ENCODE measurements at places on chromosomes 3 and 15.

DNA sequence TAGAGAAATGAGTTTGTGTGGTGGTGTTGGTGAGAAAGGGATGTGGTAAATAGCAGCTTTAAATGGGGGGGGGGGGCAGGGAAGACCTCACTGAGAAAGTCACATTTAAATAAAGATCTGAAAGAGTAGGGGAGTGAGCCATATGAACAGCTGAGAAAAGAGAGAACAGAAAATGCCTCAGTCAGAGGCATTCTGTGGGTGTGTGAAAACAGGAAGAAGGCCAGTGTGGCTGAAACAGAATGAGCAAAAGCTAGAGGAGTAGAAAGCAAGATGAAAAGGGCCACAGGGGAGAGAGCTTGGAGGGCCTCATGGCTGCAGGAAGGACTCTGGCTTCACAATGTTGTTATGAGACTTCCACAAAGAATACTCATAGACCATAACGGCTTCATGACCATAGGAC is 783.3 kb downstream of the ZPLD1 start:
- DNase-seq, result peak; percentile 13

- no peak for DNase-seq
Observed at GRCh38 chr15:98653686-98654085, 5.3 kb downstream of the IGF1R start.

GRCh38 chr3:124174476-124174875 is 182.6 kb upstream of the ROPN1 start:
- DNase-seq, result no peak

- DNase-seq, result no peak
Observed at GRCh38 chr3:50372349-50372748, 13.0 kb upstream of the TMEM115 start.

GRCh38 chr3:43181202-43181821 is 75.4 kb upstream of the POMGNT2 start:
- no peak for DNase-seq

DNA sequence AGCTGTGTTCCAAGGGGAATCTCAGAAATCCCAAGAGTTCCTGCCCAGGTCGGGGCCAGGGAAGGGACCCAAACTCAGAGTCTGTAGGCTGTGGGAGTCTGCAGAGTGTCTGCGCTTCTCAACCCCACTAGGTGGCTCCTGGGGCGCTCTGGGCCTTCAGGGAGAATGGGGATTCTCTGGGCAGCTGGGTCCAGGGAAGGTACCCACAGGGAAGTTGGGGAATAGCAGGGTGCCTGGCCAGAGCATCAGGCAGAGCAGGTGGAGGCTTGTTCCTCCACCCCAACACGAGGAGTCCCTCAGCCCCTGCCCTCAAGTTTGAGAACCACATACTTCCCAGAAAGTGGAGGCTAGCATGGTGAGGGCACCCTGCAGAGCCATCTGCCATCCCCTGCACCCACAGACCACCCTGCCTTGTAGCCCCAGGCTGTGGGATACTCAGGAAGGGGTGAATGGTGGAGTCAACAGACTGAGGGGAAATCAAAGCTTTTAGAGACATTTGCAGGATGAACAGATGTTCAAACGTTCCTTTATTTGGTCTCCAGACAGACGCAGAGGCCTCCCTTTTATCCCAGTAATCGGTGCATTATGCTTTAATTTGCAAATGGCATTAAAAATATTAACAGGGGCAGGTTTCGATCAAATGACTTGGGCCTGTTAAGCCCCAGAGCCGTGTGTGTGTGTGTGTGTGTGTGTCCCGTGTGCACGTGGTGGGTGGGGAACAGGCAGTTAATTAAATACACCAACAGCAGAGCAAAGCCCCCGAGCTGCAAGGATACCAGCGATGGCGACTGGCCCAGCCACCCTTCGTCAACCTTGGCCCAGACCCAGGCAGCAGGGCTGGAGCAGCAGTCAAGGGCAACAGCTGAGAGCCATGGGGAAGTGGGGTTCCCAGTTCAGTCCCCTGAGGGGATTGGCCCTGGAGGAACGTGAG is 57.7 kb downstream of the DNAJB8 start:
- no peak for DNase-seq

All from SIG-M5 (cell line).